CD4-positive, CD25-positive, alpha-beta regulatory T cell (primary cell): ENCODE measurements at places on chromosomes 6 and 20. TPM values are rescaled to one million over a fixed set of nuclear protein-coding genes. Genes with fewer than 3 reads are reported as not detected.

- H3K27ac ChIP-seq = no peak overlapping the region
- no peaks in the 10 kb centered on the region for H3K27me3 ChIP-seq
- DNase-seq = peak; percentile 13
- H3K36me3 ChIP-seq = peaks cover 75% of the 10 kb centered on the region
- H3K4me3 ChIP-seq = no peak overlapping the region
- H3K4me1 ChIP-seq = no peaks in the 10 kb centered on the region
Measured at GRCh38 chr6:42075159-42075838, 25.0 kb downstream of the TAF8 start.

CST7 gene
- total RNA-seq = 30.7 TPM

- H3K4me3 ChIP-seq = no peak overlapping the region
- H3K4me1 ChIP-seq = no peaks in the 10 kb centered on the region
- no peaks in the 10 kb centered on the region for H3K27me3 ChIP-seq
- H3K36me3 ChIP-seq = peaks cover 74% of the 10 kb centered on the region
- no peak overlapping the region for H3K27ac ChIP-seq
- no peak for DNase-seq
Measured at GRCh38 chr20:48956052-48956451, 34.5 kb downstream of the ARFGEF2 start.

- no peak overlapping the region for H3K4me3 ChIP-seq
- no peaks in the 10 kb centered on the region for H3K4me1 ChIP-seq
- no peak for DNase-seq
- H3K27me3 ChIP-seq = no peaks in the 10 kb centered on the region
- no peak overlapping the region for H3K27ac ChIP-seq
Measured at GRCh38 chr20:22931653-22932608, 103.2 kb upstream of the SSTR4 start.

DNA sequence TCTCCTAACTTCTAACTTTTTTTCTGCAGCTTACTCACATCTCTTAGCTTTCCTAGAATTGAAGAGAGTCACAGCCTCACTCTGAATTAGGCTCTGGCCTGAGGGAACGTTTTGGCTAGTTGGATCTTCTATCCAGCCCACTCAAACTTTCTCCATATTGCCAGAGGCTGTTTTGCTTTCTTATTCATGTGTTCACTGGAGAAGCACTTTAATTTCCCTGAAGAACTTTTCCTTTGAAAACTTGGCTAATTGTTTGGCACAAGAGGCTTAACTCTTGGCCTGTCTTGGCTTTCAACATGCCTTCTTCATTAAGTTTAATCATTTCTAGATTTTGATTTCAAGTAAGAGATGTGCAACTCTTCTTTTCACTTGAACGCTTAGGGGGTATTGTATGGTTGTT is 138.2 kb upstream of the PLCB4 start:
- no peaks in the 10 kb centered on the region for H3K27me3 ChIP-seq
- H3K27ac ChIP-seq = no peak overlapping the region
- H3K4me3 ChIP-seq = no peak overlapping the region
- no peaks in the 10 kb centered on the region for H3K36me3 ChIP-seq
- DNase-seq = no peak

TINAG gene
- not detected for total RNA-seq

DACT2 gene
- not detected for total RNA-seq

COL10A1 gene
- total RNA-seq = not detected

GRCh38 chr6:31489086-31489485 is 8.9 kb upstream of the MICB start:
- no peak for DNase-seq
- H3K4me1 ChIP-seq = peaks cover 28% of the 10 kb centered on the region
- H3K27me3 ChIP-seq = no peaks in the 10 kb centered on the region
- H3K36me3 ChIP-seq = no peaks in the 10 kb centered on the region
- H3K27ac ChIP-seq = no peak overlapping the region
- no peak overlapping the region for H3K4me3 ChIP-seq

DNA sequence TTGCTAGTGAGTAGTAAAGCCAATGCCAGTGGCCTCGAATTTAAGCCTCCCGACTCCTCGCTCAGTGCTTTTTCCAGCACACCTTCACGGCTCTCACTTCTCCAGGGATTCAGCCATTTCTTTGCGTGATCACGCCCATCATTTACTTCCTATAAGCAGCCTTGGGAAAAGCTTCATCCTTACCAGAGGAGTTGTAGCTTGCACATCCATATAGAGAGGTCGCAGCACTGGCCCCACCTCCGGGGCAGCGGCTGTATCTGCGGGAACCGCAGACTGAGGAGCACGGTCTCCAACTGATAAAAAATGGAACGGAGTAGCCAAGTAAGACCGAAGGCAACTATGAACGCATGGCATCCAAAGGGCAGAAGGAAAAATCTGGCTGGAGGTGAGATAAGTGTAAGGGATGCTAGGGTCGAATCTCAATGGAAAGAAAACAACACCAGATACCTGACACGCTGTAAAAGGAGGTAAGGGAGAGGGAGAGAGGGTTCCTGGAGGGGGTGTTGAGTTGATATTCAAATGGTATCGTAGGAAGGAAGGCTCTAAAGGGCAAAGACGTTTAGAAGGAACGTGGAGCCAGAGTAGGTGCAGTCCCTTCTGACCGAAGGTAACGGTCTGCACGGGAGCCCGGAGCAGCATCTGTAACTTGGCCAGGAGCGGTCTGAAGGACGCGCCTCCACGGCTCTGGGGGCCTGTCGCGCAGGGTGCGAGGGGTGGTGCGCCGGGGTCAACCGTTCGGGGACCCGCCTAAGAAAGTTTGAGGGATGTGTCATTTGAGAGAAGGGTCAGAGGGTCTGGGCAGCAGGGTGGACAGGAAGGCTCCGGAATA is 640 bp downstream of the NFS1 start:
- H3K27ac ChIP-seq = peak overlapping the region; percentile 90
- peak overlapping the region; percentile 89 for H3K4me3 ChIP-seq
- H3K27me3 ChIP-seq = no peaks in the 10 kb centered on the region
- no peak for DNase-seq
- H3K4me1 ChIP-seq = peaks cover 27% of the 10 kb centered on the region

GRCh38 chr6:31094389-31094881 is 17.9 kb downstream of the C6orf15 start:
- H3K4me1 ChIP-seq = peaks cover 40% of the 10 kb centered on the region
- no peaks in the 10 kb centered on the region for H3K36me3 ChIP-seq
- H3K27me3 ChIP-seq = no peaks in the 10 kb centered on the region

DNA sequence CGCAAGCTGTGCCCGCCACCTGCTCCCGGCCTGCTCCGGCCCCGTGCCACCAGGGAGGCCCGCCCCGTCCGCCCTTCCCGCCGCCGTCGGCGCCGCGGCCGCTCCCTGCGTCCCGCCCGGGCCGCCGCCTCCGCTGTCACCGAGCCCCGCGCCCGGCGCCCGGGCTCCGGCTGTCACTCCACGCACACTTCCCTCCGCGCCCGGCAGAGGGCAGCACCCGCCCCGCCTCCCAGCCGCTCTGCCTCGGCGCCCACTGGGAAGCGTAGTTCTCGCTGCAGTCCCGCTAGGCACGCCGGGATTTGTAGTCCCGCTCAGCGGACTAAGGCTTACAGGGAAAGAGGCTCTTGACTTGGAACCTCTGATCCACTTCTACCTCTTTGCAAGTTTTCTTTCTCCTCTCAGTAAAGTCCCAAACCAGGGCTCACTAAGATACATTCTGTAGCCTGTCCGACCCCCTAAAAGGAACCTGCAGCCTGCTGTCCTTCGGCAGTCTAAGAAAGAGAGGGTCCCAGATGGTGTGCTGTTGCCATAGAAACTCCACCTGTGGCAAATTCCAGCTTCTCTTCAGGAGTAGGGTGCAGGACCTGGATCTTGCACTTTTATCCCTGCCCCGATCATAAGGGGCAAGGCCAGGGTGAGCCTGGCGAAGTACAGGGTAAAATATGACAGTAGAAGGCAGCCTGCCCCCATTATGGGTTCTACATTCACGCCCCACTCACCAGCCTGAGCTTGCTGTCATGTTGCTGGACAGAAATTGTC is at the start of gene TFEB:
TFEB (minus strand) TSS at position 182 of the 759 bp plus-strand sequence. CDS start 44,395 bp downstream, outside the sequence.
- no peaks in the 10 kb centered on the region for H3K27me3 ChIP-seq
- H3K4me3 ChIP-seq = peak within 1 kb of the TSS; percentile 51
- DNase-seq = peak; percentile 88
- H3K4me1 ChIP-seq = peaks cover 38% of the 10 kb centered on the region
- peak within 1 kb of the TSS; percentile 86 for H3K27ac ChIP-seq

- no peaks in the 10 kb centered on the region for H3K27me3 ChIP-seq
- no peak for DNase-seq
- no peaks in the 10 kb centered on the region for H3K4me1 ChIP-seq
- H3K27ac ChIP-seq = no peak overlapping the region
Measured at GRCh38 chr6:98179606-98180005, 654.8 kb upstream of the POU3F2 start.

DNA sequence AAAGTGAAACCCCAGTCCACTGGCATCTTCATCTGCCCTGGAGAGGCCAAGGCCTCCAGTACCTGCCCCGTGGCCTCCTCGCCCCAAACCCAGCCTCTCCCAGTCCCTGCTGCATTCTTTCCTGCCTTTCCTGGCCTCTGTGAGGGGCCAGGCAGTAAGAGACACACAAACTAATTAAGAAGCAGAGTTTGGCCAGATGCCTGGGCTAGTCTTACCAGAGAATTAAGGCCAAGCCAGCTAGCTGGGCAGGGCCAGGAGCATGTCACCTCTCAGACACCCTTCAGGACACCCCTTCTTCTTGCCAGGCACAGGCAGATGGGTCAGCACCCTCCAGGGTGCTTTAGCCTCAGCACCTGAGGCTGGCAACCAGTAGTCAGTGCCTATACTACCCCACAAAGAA is 2.4 kb downstream of the MDGA1 start:
- no peak overlapping the region for H3K4me3 ChIP-seq
- peaks cover 6% of the 10 kb centered on the region for H3K27me3 ChIP-seq
- no peak for DNase-seq
- peaks cover 33% of the 10 kb centered on the region for H3K4me1 ChIP-seq

- DNase-seq = no peak
- no peak overlapping the region for H3K4me3 ChIP-seq
- no peaks in the 10 kb centered on the region for H3K4me1 ChIP-seq
- no peaks in the 10 kb centered on the region for H3K36me3 ChIP-seq
Measured at GRCh38 chr6:42482174-42482573, 30.4 kb upstream of the TRERF1 start.

DNA sequence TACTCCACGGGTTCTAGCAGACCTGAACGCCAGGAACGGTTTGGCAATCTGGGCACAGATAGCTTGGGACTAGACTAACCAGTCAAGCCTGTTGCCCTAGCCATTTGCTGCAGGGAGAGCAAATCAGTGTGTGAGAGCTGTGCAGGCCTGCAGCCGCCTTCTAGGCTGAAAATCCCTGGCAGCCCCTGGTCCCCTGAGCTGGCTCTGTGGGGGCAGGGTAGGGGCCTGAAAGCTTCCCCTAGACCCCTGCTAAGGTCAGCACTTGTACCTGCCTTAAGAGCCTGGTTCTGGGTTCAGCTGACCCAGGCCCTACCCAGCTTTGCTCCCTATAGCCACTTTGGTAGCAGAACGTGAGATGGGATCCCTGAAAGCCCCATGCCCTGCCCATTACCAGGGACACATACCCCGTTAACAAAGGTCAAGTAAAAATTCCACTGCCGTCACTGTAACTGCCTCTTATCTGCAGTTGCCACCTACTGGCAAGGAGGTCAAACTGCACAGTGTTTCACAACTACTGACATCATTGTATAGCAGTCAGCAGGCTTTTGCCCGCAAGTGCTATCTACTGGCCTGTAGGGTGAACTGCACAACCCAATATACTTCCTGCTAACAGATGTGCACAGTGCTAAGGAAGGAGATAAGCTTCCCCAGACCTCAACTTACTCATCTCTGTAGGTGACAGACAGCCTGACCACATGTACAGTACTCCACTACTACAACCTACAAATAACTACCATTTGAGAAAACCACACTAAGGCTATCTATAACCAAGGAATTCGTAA is 95.1 kb upstream of the OLIG3 start:
- no peak overlapping the region for H3K4me3 ChIP-seq
- peak; percentile 74 for DNase-seq
- H3K4me1 ChIP-seq = no peaks in the 10 kb centered on the region
- H3K36me3 ChIP-seq = no peaks in the 10 kb centered on the region

DLK2 gene
- 0.76 TPM for total RNA-seq

SLC35F1 gene
- total RNA-seq = not detected

DEFB114 gene
- not detected for total RNA-seq

IPCEF1 gene
- total RNA-seq = 160 TPM

- H3K27ac ChIP-seq = no peak overlapping the region
- no peaks in the 10 kb centered on the region for H3K36me3 ChIP-seq
- no peak for DNase-seq
- no peaks in the 10 kb centered on the region for H3K27me3 ChIP-seq
- no peaks in the 10 kb centered on the region for H3K4me1 ChIP-seq
Measured at GRCh38 chr6:161476711-161477110, 202.8 kb upstream of the AGPAT4 start.

- H3K27ac ChIP-seq = no peak overlapping the region
- peaks cover 37% of the 10 kb centered on the region for H3K27me3 ChIP-seq
- H3K36me3 ChIP-seq = no peaks in the 10 kb centered on the region
- no peak overlapping the region for H3K4me3 ChIP-seq
- no peaks in the 10 kb centered on the region for H3K4me1 ChIP-seq
- DNase-seq = no peak
Measured at GRCh38 chr6:32291543-32291942, 67.7 kb upstream of the NOTCH4 start.

PRDM13 gene
- total RNA-seq = not detected

RBPJL gene
- total RNA-seq = not detected

SMOC2 gene
- total RNA-seq = not detected

MICA gene
- total RNA-seq = 15.9 TPM

DNA sequence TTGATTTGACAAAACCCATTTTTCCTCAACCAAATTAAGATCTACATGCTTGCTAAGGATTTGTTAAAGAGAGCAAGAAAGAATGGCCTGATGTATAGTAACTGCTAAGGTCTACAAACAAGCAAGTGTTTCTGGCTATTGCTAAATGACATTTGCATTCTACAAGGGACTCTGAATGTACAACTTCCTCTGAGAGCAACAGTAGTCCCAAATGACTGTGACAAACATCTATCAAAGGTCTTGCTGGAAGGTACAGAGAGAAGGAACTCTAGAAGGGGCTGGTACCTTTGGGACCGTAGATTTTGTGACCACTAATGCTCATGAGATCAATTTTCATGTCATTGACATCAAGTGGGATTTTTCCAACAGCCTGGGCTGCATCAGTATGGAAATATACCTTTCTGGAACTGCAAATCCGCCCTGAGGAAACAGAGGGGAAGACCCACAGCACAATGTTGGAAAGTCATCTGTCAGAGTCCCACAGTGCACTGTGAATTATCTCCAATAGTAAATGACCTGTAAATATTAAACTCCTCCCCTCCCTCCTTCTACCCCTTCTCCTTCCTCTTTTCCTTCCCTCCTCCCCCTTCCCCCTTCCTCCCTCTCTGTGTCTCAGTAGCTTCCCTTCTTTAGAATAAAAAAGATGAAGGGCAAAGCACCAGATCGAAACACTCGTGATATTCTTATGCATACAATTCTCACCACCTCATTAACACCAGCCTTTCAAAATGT is 15.9 kb upstream of the CPNE1 start:
- no peak overlapping the region for H3K4me3 ChIP-seq
- H3K4me1 ChIP-seq = no peaks in the 10 kb centered on the region
- no peak for DNase-seq
- no peak overlapping the region for H3K27ac ChIP-seq
- H3K36me3 ChIP-seq = peaks cover 28% of the 10 kb centered on the region

GRCh38 chr6:74114428-74114827 is 418.4 kb downstream of the CD109 start:
- no peaks in the 10 kb centered on the region for H3K4me1 ChIP-seq
- DNase-seq = no peak
- H3K27me3 ChIP-seq = no peaks in the 10 kb centered on the region
- no peak overlapping the region for H3K27ac ChIP-seq
- no peaks in the 10 kb centered on the region for H3K36me3 ChIP-seq
